Activated CD4-positive, CD25-positive, alpha-beta regulatory T cell (primary cell): ENCODE measurements at places on chromosomes 4 and X.

- DNase-seq, result no peak
These were observed 169.5 kb downstream of the MAML3 start for GRCh38 chr4:139984471-139984870.

GRCh38 chr4:89160806-89161205 is 49.5 kb downstream of the TIGD2 start:
- no peak for DNase-seq

GRCh38 chr4:149754526-149754925 is 61.1 kb downstream of the IQCM start:
- no peak for DNase-seq

- DNase-seq, result no peak
These were observed 3.7 kb downstream of the TMEM129 start for GRCh38 chr4:1717129-1718094.

DNA sequence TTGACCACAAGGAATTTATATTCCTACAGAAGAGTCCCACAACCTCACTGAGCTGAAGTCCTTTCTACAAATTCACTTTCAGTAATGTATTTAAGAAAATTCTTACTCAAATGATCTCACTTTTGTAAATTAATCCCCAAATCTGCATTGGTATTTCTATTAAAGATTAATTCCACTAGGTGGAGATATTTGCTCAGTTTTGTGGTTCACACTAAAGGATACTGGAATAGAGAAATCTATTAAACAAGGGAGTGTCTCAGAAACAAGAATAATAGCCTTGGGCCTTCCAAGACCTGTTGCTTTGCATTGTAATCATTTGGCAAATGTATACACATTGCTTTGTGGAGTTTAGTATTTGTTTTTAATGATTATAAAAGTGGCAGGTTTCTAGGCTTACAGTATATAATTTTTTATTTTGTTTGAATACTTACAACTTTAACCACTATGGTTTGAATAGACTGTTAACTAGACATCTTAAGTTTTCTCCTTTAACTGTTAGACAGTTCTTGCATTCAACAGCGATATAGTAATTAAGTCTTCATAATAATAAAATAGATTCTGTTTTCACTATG is 25.9 kb downstream of the CFAP299 start:
- DNase-seq, result no peak

DNA sequence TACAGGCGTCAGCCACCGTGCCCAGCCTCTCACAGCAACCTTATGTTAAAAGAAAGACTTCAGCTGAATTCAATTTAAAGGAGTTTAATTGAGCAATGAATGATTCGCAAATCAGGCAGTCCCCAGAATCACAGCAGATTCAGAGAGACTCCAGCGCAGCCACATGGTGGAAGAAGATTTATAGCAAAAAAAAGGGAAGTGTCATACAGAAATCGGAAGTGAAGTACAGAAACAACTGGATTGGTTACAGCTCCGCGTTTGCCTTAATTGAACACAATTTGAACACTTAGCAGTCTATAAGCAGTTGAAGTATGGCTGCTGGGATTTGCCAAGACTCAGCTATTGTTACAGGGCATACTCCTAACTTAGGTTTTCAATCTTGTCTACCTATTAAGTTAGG is 19.8 kb downstream of the CENPVL3 start:
- no peak for DNase-seq

DNA sequence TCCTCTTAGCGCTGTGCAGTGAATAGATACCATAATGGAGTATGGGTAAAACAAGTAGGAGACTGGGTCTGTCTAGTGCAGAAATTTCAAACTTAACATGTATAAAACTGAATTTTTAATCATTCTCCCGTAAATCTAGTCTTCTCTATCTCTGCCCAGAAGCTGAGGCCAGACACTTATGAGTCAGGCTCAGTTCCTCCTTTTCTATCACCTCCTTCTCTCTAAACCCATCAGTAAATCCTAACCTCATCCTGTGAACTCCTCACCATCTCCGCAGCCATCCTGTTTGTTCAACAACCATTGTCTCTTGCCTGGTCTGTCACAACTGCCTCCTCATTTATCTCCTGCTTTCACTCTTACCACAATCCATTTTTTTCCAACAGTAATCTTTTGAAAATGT is 19.8 kb upstream of the SGMS2 start:
- no peak for DNase-seq

DNA sequence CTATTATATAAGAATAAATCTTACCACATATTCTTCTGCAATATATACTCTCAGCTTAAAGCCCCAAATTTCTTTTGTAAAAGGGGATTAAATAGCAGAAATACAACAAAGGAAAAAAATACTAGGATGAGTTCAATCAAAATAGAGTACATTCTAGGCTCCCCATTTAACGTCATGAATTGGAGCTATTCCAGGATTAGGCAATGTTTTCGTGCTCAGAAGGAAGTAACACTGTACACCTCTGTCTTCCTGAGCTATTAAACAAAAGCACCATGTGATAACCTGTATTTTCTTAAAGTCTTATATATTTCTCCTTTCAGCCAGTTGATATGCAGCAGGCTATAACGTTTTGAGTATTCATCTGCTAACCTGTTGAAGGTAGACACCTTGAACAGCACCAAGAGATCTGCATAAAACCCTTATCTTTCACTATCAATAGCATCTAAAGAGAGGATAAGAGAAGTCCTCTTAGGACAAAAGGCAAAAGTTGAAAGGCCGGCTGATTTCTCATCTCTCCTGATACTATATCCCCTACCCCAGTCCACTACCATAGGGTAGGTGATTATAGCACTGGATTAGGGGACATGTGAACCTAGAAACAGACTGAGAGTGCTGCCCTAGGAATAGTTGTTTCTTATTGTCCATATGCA is 31.5 kb downstream of the TEC start:
- DNase-seq, result no peak

DNA sequence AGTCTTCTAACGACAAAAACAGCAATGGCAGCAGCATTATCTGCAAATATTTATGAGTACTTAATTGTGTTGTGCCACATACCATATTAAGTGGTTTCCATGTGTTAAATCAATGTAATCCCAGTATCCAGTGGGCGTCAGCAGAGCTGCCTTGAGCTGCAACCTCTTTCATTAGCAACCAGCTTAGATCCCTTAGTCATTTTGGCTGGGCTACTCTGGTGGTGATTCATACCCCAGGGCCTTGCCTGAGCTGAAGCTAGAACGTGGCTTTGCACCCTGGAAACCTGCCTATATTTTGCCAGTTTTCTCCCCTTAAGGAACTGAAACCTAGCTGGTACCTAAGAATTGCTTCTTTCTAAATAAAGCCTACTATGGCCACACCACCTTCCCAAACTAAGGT is 474.3 kb upstream of the FTHL17 start:
- DNase-seq, result no peak

- DNase-seq, result no peak
These were observed 10.3 kb upstream of the CXCL2 start for GRCh38 chr4:74109116-74109869.

- no peak for DNase-seq
These were observed 314.6 kb upstream of the CASK start for GRCh38 chrX:42237956-42238355.

- DNase-seq, result no peak
These were observed 67.4 kb downstream of the ZAR1 start for GRCh38 chr4:48557478-48557877.

DNA sequence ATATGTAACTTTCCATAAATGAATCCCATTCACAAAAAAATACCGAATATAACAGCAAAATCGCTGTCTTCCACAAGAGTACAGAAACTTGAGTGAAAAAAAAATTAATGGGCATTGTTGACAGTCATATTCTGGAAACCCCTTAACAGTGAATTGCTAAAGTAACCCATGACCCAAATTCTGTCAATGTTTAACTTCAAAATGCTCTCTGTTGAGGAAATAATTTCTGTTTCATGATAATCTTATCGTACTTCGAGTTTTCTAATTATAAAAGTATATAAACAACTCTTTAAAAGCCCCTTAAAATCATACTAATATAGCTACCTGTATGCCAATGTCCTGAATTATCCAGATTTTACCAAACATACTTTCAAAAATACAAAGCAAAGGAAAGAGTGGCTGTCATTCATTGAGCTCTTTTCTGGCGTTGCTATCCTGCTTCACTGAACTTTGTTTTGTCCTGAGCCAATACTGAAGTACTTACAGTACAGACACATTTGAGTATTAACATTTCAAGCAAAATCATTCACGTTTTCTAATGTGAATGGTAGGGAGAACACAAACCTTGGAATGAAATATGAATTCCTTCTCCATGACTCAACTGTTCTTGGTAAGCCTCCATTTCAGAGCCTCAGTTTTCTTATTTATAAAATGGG is 2.4 kb downstream of the XAGE3 start:
- no peak for DNase-seq

GRCh38 chr4:25290490-25291067 is 22.0 kb upstream of the ZCCHC4 start:
- DNase-seq, result no peak

DNA sequence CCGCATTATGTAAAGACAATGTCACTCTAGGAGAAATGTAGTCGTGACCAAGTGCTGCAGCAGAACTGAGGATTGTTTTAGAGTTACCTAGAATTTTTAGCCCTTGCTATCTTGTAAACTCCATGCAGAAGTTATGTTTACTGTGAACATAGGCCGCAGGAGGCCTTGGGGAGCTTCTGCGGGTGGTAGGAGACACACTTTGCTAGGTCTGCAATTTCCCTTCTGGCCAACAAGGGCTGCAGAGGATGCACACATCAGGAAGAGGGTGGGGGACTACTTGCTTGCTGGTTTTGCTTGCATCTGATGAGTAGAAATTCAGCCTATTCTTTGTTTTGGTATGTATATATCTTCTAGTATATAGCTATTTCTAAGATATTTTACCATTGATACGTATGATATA is 23.1 kb downstream of the BANK1 start:
- DNase-seq, result no peak

DNA sequence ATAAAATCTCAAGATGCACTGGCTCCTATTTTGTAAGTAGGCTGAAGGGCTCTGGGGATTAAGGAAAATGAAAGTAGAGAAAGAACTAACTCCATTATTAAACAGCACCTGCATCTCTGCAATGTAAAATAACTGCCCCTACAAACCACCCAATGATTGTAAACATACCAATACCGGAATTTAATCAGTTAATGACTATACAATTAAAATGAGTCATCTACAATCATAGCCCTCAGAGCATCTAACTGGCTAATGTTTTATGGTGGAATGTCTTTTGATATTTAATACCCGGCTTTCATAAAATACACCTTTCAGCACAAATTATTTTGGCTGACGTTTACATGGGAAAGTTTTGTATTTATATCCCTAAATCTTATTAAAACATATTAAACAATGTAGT is 142.3 kb downstream of the PAPSS1 start:
- DNase-seq, result no peak

DNA sequence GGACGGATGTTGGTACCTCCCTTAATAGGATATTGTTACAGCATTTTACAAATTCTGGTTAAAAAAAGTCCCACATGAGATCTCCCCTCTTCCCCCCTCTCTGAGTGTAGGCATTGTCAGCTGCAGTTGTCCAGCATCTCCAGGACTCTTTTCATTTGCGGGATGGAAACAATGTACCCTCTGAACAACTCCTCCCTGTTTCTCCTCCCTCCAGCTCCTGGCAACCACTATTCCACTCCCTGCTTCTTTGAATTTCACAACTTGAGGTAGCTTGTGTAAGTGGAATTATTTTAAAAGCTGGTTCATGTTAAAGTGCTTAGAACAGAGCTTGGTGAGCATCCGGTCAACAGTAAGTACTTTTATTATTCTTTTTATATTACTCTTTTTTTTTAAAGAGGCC is 69.8 kb downstream of the TBL1X start:
- no peak for DNase-seq

- no peak for DNase-seq
These were observed 10.7 kb upstream of the PDHA1 start for GRCh38 chrX:19332983-19333382.

DNA sequence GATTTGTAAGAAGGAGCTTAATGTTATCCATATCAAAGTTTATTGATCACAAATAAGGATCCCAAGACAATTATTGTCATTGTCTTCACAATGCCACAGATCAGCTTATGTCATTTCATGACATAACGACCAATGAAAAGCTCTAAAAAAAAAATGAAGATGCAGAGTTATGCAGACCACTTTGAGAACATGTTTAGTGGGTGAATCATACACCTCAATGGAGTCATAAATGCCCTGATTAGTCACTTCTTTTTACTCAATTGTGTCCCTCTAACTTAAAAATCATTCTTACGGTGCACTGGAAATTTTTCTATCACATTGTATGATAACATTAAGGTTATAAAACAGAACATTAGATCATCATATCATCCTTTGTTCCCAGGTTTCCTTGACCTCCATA is 87.6 kb upstream of the GABRG1 start:
- no peak for DNase-seq

GRCh38 chr4:40311811-40312346 is 23.3 kb upstream of the CHRNA9 start:
- no peak for DNase-seq

GRCh38 chrX:2468261-2469195 is 32.2 kb downstream of the DHRSX start:
- DNase-seq, result no peak

DNA sequence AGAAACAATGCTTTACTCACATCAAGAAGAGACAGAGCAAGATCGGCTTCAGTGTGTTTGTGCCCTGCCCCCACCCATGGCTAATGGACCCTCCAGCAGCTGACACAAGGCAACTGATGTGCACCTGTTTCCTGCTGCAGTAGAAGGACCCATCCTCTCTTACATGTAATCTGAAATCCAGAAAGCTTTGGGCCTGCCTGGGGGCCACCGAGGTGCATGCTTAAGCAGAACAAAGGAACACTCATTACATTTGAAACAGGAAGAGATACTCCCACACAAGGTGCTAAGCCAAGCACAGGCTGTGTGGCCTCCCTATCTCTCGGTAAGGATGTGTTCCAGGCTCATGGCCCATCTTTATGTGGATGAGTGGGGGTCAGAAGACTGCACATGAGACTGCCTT is 338.0 kb downstream of the SPOCK3 start:
- DNase-seq, result no peak

DNA sequence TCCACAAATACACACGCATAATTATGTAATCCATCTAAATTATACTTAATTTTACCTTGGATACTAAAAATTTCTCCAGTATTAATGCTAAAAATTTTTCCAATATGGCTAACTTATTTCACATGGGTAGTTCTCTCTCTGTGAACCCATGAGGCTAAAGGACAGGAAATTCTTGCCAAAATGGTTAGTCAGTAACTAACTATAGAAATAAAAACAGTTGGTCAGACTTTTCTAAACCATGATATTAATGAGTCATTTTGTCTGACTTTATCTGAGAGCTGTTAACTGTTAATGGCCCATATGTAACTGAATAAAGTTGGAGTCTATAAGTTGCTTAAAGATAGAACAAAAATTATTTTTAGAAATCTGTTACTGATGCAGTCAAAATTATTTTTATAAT is 549.4 kb downstream of the TLL1 start:
- DNase-seq, result no peak

DNA sequence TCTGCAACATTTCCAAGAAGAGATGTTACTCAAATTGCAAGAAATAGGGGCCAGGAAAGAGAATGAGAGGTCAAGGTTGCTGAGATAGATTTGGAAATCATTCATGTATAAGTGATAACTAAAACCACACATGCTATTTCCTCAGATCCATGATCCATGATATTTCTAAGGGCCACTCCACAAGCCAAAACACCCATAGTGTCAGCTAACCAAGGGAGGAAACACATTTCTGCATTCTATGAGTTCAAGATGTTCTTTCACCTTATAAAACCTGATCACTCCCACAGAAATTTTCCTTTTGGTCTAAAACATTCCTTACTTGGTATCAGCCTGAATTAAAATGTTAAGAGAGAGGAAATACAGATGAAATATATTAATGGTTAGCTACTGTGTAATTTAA is 47.2 kb downstream of the TBCK start:
- no peak for DNase-seq

- no peak for DNase-seq
These were observed 44.2 kb downstream of the COQ2 start for GRCh38 chr4:83240379-83240875.
